Stimulated activated CD8-positive, alpha-beta memory T cell treated with anti-CD3 and anti-CD28 coated beads, Interleukin-12 subunit alpha, Interleukin-12 subunit beta, amount 100 ng/mL, for 1 hour (primary cell): ENCODE measurements at places on chromosomes 11 and 22.

- no peak for DNase-seq
These were observed 13.4 kb downstream of the NEAT1 start for GRCh38 chr11:65435981-65436411.

DNA sequence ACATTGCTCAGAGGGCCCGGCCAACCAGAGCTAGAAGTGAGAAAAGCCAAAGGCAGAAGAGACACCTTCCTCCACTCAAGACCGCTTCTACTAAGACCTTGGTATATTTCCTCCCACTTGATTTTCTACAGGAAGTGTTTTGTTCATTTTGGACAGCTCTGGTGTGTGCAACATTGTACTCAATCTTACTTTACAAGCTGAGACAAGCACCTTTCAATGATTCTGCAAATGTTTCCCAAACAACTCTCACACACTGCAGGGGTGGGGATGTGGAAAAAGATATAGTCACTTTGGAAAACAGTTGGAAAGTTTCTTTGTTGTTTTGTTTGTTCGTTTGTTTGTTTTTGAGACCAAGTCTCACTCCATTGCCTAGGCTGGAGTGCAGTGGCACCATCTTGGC lies 15.7 kb downstream of the MYO18B start:
- no peak for DNase-seq

DNA sequence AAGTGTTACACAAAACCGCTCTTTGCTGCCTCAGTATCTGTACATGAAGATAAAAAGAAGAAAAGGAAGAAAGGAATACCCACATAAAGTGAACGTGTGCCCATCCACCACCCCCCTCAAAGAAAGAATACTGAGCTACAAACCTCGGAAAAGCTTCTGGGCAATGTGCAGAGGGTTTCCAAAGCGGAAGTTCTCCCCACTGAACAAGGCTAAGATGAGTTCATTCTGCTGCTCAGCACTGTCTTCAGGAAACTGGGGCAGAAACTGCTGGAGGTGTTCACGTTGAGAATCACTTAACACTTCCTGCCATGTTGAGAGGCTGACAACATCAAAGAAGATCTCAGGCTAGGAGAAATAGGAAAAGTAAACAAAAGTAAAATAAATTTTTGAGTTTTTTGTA lies 6.9 kb downstream of the NFRKB start:
- no peak for DNase-seq

DNA sequence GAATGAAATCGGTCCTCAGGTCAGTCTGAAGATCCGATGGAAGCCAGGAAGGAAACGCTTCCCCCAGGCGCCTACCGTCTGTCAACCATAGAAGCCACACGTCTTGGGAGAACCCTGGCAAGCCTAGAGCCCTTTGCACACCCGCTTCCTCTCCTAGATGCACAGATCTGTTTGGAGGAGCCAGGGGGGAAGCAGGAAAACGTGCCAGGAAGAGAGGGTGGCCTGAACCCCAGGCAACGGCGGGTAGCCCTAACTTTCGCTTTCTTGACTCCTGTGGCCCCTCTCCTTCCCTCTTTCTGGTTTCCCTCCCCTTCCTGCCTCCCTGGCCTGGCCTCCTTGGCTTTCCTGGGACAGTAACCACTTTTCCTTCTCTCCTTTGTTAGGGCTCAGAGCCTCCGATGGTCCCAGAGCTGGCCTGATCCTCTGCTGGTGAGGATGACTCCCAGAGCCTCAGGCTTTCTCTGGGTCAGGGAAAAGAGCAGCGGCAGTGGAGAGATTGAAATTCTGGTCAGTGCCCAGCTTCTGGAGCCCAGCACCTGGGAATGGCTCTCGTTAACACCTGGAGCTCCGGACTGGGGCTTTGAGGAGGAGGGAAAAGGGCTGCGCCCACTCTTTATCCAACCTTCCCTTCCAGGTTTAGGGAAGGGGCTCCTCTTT lies 2.1 kb downstream of the FXYD6 start:
- no peak for DNase-seq

GRCh38 chr11:48000432-48000831 lies 20.1 kb downstream of the PTPRJ start:
- no peak for DNase-seq
